Fibroblast of mammary gland (primary cell): ENCODE measurements at places on chromosomes 12 and 14.

DNA sequence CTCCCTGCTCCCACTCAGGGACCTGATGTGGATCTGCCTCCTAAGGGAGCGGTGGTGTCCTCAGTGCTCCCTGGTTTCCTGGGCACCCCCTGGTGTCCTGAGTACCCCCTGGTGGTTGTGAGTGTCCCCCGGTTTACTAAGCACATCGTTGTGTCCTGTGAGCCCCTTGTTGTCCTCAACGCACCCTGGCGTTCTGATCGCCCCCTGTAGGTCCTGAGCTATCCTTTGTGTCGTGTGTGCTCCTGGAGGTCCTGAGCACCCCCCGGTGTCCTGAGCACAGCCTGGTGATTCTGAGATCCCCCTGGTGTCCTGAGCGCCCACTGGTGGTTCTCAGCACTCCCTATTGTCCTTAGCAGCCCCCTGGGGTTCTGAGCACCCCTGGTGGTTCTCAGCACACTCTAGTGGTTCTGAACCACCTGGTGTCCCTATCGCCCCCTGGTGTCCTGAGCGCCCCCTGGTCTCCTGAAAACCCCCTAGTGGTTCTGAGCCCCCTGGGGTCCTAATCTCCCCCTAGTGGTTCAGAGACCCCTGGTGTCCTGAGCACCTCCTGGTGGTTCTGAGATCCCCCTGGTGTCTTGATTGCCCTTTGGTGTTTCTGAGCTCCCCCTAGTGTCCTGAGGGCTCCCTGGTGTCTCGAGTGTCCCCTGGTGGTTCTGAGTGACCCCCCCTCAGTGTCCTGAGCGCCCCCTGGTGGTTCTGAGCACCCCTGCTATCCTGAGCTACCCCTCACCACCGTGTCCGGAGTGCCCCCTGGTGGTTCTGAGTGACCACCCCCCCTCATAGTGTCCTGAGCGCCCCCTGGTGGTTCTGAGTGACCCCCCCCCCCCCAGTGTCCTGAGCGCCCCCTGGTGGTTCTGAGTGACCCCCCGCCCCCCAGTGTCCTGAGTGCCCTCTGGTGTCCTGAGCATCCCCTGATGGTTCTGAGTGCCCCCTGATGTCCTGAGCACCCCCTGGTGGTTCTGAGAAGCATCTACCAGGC lies 615.1 kb downstream of the TMEM121 start:
- no peak for DNase-seq

DNA sequence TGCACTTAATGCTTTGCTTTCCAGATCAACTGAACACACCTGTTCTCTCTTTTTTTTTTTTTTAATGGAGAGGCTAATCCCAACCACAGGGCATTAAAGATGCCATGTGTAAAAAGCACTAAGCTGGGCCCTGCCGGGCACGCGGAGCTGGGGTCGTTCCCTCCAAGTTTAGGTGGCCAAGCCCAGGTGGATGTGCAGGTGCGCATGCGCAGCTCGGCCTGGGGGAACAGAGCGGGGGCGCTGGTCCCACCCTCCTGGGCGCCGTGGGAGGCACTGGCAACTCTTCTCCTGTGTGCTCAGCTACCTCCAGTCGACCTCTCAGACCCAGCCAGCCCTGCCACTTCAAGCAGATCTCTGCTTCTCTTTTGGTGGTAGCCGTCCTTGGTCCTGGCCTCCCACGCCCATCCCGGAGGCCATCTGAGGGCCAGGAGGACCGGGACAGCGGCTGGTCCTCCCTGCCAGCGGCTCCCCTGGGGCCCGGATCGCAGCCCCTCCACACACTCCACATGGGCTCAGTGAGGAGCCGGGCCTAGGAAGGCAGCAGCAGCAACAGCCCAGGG lies 679.3 kb downstream of the BCL11B start:
- DNase-seq, result no peak

DNA sequence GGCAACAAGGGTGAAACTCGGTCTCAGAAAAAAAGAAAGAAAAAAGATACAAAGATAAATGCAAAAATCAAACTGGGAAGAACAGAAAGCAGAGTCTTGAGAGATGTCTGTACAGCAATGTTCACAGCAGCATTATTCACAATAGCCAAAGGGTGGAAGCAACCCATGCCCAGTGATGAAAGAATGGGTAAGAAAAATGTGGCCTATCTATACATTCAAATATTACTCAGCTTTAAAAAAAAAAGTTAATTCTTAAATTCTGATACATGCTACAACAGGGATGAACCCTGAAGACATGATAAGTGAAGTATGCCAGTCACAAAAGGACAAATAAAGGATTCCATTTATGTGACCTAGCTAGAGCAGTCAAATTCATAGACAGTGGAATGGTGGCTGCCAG lies 33.7 kb downstream of the SPPL3 start:
- DNase-seq, result no peak

GRCh38 chr14:100617410-100618317 lies 30.4 kb upstream of the BEGAIN start:
- DNase-seq, result no peak

DNA sequence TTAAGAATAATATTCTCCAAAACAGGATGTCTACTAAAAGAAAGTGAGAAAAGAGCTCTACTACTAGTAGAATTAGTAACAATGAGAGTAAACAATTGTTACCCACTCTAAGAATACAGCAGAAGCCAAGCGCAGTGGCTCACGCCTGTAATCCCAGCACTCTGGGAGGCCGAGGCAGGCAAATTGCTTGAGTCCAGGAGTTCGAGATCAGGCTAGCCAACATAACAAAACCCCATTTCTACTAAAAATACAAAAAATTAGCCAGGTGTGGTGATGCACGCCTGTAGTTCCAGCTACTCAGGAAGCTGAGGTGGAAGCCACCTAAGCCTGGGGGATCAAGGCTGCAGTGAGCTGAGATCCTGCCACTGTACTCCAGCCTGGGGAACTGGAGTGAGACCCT lies 4.7 kb downstream of the DNAJC14 start:
- no peak for DNase-seq

GRCh38 chr14:103728721-103729120 lies 13.1 kb downstream of the ZFYVE21 start:
- DNase-seq, result no peak

DNA sequence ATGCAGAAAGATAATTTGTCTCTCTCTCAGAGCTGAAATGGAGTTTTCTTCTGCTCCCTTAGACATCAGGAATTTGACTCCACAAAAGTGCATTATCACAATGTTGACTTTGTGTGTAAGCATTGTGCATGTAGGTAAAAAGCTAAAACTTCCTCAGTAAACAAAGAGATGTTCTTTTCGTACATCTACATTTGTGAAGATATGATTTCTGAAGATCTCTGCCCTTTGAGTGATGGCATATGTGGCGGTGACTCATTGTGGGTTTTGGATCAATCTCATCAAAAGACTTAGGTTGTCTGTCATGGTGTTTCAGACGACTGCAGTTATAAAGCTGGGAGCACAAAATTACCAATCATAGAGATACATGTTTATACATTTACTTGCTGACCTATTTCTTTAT lies 411.4 kb upstream of the LMO3 start:
- DNase-seq, result no peak

DNA sequence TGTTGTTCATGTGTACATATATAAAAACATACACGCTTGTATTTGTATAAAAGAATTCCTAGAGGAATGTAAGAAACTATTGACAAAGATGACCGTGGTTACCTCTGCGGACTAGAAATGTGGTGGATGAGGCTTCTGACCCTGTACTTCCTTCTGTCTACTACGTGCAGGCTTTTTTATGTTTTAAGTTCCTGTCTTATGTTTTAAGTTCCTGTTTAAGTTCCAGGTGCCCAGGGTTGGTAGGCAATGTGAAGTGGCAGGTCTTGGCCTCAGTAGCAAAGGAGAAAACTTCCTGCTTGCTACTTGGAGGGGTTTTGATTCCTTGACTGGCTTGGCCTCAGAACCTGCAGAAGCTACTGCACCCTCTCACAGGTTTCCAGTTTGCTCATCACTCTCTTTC lies 11.6 kb downstream of the POMT2 start:
- DNase-seq, result no peak

GRCh38 chr14:99374964-99375363 lies 103.0 kb upstream of the BCL11B start:
- no peak for DNase-seq

DNA sequence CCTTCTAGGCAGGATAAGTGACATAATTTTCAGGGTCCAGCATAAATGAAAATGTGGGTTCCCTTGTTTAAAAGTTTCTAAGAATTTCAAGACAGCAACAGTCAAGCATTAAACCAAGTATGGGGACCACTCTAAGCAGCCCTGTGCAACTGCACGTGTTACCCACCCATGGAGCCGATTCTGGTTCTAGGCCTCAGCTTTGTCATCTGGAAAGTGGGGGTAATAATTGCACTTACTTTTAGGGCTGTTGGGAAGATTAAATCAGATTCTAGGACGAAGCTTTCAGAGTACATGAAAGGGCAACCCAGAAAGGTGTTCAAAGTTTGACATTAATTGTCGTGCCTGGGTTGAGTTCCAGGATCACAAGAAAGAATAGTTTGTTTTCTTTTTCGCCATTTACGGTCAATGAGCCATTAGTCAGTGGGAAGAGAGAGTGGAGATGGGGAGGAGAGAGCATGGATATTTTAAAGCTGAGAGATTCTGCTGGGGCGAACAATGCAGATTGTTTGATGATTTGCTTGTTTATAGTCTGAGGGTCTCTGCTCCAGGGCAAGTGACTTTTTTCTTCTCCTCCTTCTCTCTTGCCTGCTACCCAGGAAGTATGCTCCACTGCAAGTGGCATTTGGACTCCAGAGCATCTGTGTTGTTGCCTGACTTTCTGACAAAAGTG lies 10.7 kb upstream of the PPFIBP1 start:
- no peak for DNase-seq

DNA sequence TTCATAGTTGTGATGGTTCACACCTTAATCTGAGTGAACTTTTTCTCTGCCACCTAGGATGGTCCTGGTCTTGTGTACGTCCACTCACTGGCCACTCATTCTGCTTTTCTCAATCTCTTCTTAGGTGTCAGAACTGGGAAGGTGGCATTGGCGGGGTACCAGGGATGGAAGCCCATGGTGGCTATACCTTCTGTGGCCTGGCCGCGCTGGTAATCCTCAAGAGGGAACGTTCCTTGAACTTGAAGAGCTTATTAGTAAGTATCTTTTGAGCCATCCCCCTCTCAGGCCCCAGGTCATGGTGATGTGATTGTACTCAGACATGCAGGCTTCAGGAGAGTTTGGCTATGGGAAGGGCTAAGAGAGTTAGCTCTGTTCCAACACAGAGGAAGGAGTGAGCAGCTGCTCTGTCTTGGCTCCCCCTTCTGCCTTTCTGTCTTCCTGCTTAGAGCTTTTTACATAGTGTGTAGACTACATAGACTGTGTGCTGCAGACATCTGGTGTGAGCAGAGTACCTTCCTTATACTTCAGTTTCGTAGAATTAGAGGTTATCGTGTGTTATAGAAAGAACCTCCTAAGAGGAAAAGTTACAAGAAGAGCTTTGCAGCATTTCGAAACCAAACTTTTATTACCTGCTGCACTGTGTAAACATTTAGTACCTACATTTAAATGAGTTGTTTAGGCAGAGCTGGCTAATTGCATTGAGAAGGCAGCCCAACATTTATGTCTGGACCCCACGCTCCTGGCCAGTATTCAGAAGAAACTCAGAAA lies 54.2 kb downstream of the FNTB start:
- no peak for DNase-seq

DNA sequence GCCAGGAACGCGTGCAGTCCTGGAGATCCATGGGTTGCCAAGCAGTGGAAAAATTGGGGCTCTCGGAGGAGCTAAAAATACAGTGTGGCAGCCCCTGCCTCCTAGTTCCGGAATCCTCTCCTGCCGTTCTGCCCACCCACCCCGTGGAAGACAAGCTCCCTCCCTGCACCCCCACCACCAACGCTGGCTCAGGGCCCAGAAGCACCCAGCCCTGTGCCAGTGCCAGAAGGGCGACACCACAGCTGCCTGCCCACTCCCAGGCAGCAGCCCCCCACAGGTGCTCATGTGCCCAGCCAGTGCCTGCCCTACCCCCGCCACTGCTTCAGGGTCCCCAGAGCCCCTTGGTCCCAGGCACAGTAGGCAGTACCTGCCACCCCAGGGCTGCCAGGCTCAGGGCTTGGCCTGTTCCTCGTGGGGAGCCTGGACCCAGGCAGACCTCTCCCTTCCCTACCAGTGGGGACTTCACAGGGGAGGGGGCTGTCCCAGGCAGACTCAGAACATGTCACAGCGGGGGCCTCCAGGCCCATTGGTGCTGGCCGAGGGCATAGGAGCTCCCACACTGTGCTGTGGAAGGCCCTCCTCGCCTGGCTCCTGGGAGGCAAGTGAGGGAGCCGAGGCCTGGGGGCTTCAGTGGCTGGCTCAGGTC lies 7.4 kb downstream of the INF2 start:
- DNase-seq, result no peak

- no peak for DNase-seq
These were observed 305.6 kb downstream of the RPS29 start for GRCh38 chr14:49280566-49280965.

- no peak for DNase-seq
These were observed 45.9 kb upstream of the PLEKHG7 start for GRCh38 chr12:92656911-92657310.

GRCh38 chr12:12790956-12791355 lies 5.5 kb downstream of the APOLD1 start:
- DNase-seq, result no peak

DNA sequence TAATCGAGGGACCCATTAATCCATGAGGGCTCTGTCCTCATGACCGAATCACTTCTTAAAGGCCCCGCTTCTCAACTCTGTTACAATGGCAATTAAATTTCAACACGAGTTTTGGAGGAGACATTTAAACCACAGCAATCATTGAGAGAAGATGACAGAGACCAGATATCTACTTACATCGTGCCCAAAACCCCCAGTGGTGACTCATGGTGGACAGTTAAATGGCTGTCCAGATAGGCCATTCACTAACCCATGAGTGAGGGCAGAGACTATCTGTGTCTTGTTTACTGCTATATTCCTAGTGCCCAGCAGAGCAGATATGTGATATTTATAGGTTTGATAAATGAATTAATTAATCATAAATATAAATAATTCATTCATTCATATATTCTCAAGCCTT lies 20.0 kb upstream of the FLVCR2 start:
- peak; percentile 16 for DNase-seq
